ENCODE measurements at places on chromosomes 2 and 18.

DNA sequence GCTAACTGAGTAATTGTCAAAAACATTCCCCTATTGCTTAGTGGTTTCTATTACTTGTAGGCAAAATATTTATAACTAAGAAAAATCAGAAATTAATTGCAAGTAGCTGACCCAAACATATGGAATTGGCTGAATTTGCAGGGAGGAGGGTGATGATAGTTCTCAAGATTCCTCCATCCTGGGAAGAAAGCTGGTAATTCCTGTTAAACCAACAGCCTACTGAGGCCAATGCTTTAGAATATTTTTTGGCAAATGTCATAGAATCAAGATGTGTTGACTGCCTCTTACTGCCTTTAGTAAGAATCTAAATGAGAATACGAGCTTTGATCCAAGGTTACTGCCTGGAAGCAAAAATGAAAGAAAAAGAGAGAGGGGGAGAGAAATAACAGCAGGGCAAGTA is 120.0 kb downstream of the COL6A3 start:
- DNase-seq = no peak

DNA sequence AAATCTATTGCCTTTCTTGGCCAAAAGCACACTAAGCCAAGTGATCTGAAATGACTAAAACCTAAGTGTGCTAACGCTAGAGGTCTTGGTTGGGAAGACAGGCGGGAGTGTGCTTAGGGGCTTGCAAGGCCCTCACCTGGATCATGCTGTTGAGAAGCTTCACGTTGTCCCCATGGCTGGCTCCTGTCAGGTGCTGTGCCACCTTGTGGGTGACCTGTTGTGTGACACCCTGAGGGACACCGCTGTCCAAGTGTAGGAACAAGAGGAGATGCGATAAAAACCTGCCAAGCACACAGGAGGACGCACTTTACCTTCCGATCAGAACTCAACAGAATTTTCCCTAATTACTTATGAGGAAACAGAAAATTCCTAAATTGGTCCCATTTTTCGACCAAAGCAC is 50.8 kb downstream of the EPG5 start:
- DNase-seq = no peak

- DNase-seq = no peak
Measured at GRCh38 chr18:54392543-54393023, 34.9 kb downstream of the C18orf54 start.

DNA sequence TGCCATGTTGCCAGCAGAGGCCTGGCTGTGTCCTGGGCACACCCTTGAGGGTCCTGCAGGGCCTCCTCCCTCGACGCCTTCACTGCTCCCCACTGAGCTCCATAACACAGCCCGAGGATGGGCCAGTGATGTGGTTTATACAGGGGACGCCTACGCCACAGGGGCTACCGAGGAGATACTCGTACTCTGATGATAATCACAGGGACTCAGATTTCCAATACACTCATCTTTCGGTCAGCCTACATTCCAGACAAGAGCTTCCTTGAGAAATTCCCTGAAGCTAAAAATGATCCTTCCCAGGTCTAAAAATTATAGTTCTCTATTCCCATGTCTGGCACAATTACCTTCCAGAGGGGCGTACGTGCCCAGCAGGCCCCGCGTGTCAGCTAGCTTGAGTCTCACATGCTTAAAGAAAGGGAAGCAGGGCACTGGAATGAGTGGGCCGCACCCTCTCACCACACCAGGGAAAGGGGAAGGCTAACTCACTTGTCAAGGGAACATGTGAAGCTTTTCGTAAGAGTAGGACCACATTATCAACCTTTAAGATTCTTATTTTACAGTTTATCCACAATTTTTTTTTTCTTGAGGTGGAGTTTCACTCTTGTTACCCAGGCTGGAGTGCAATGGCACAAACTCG is 159.5 kb upstream of the NDUFV2 start:
- no peak for DNase-seq

GRCh38 chr18:35112696-35113095 is 71.5 kb downstream of the MAPRE2 start:
- DNase-seq = no peak

GRCh38 chr2:70140791-70141211 is 50.0 kb downstream of the C2orf42 start:
- no peak for DNase-seq

DNA sequence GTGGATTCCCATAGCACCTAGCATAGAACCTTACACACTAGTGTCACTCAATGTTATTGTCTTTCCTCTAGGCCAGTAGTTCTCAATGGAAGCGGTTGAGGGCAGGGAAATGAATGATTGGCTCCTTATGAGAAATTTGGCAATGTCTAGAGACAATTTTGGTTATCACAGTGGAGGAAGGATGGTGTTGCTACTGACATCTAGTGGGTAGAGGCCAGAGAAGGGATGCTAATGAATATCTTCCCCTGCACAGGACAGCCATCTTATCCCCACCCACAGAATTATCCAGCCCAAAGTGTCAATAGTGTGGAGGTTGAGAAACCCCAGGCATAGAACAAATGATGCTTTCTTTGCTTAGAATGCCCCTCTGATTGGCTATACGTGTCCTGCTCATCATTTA is 15.8 kb downstream of the C18orf63 start:
- no peak for DNase-seq

DNA sequence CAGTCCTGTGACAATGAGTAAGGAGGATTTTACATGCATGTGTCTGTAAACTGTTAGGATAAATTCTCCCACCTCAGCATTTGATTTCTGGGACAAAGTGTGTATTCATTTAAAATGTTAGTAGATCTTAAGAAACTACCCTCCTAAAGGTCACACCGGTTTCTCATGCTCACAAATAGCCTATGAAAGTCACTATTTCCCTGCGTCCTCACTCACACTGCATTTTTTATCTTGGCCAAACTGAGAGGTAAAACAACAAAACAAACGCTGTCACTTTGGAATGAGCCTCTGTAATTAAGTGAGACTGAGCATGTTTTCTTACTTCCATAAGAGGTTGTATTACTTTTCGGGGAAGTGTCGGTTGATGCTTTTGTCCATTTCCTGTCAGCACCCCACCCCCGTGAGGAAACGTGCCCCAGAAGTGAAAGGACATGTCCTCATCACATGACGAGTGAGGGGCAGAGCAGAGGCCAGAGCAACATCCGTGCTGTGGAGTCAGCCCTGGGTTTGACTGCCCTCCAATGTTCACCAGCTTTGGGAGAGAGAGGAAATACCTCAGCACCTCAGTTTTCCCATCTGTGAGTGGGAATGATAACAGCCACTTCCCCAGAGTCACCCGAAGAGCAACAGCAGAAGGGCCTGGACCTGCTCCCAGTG is 3.1 kb downstream of the GYPC start:
- peak; percentile 35 for DNase-seq

DNA sequence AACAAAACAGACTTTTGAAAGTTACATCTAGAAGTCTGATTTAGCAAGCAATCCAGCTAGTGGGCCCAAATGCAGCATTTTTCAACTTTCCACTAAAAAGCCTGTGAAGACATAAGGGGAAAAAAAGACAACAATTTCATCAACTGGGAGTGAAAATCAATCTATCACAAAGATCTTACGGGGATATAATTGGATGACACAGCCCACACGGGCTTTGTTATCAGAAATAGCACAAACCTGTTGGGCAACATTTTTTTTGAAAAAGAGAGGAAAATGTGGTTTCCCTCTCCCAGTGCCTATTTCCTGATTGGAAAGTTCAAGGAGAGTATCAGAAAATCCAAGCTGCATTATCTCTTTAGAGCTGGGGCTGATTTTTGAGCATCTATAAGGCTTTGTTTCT is 132.7 kb downstream of the EVA1A start:
- DNase-seq = no peak

- no peak for DNase-seq
Measured at GRCh38 chr2:3604991-3605961, 10.4 kb downstream of the COLEC11 start.

DNA sequence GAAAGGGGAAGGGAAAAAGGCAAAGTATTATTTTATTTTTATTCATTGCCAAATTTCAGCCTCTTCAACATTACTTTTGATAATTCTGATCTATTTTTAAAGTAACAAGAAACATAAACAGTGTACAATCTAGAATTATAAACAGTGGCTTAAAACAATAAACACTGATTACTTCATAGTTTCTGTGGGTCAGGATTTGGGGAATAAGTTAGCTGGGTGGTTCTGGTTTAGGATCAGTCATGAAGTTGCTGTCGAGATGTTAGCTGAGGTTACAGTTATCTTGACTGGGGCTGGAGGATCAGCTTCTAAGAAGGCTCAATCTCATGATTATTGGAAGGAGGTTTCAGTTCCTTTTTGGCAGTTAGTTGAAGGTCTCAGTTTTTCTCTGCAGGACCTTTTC is 109.2 kb downstream of the SCN2A start:
- no peak for DNase-seq

DNA sequence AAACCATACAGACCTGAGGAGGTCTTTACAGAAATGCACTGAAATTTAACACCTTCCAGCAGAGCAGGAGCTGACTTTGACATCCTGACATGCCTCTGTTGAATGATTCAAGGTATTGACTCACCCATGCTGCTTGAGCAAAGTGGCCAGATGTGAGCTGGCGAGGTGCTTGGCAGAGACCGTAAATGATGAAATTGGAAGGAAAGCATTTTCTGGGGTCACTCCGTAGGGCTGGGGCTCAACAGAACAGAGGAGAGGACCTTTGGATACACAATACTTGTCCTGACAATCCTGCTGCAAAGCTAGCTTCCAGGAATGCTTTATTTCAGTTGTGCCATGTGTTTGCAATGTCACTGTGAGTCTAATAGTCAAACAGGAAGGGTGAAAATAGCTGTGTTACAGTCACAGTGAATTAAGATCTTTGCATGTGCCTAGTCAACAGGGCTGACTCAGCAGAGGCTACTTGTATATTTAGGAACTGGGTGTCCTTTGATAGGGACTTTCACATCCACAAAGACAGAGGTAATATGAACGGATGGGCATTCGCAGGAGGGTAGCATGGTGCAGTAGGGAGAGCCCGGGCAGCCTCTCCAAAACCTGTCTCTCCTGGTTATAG is 31.6 kb upstream of the NCK2 start:
- no peak for DNase-seq

DNA sequence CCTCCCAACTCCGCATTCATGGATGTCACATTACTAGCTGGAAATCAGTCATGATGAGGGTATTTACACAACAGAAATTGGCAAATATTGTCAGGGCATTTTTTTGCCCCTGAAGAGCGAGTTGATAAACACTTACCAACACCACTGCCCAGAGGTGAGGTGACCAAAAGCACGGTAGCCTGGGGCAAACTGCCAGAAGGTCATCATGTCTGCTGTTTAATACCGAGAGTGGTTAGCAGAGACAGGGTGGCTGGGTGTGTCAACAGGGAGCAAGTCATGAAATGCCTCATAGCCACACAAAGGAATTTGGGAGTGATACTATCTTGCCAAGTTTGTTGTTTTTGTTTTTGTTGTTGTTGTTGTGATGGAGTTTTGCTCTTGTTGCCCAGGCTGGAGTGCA is 37.0 kb upstream of the EPC2 start:
- DNase-seq = no peak

DNA sequence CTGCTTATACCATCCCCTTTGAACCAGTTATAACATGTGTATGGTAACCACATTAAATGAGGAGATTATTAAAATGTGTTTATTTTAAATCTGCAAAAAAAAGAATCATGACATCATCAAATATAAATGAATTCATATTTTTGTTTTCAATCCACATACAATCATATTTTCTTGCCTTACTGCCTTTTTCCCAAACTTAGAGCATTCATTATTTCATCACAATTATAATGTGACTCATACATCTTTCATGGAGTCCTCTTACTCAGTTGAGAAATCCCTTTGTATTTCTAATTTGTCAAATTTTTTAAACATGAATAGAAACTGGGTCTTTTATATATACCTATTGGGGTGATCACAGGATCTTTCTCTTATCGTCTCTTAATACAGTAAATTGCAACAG is 909.6 kb downstream of the DSC3 start:
- DNase-seq = no peak

DNA sequence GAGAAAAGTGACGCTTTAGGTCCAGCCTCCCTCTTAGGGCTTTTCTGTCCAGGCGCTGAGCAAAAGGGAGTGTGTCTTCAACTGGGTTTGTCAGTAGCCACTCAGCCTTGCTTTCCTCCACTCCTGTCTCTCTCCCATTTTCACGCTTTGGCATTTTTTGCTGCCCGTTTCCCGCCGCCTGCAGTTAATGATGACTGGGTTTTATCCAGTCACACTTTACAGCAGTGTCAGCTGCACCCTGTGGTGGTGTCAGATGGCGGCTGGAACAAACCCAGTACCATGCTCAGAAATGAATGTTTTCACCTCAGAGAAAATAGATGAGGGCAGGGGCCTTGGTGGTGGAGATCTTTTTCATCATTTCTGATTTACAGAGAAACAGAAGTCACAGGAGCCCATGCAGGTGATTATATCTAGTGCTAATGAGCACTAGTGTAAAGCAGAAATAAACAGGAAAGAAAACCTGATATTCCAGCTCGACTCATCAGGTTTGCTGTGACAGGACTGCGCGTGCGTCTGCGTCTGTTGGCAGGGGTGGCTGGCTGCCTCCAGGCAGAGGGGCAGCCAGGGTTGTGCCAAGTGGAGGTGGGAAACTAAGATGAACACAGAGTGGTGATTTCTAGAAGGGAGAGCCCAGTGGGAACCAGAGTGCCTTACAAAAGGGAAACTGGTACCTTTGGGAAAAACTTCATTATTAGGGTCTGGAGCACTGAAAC is 139.9 kb downstream of the TANC1 start:
- DNase-seq = no peak

DNA sequence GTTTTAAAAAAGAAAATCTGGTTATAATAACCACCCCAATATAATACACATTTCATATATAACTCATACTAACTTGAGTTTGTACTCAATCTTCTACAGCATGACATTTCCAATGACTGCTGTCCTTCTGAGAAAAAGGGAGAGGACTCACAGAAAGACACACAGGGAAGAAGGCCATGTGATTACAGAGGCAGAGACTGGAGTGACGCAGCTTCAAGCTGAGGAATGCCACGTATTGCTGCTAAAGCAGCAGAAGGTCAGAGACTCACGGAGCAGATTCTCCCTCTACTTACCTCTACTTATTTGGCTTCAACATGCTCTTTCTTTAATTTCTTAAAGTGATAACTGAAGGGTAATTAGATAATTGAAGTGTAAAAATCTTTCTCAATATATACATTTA is 753.5 kb upstream of the PKDCC start:
- no peak for DNase-seq

GRCh38 chr18:69367104-69367503 is 33.6 kb upstream of the DOK6 start:
- DNase-seq = no peak

Measured in activated effector memory CD4-positive, alpha-beta T cell treated with Interleukin-2 at 50 U/mL for 16 hours (primary cell).